T-helper 1 cell (primary cell): ENCODE measurements at places on chromosomes 13 and 19.

GRCh38 chr13:99828123-99828522, 143.4 kb downstream of the ZIC5 start:
- no peak for DNase-seq

- no peak for DNase-seq
Observed at GRCh38 chr13:113545455-113545930, 39.1 kb upstream of the TFDP1 start.

GRCh38 chr13:27495551-27495950, 45.2 kb upstream of the MTIF3 start:
- DNase-seq, result no peak

GRCh38 chr13:22862478-22862877, 318.3 kb upstream of the SGCG start:
- no peak for DNase-seq

- peak; percentile 22 for DNase-seq
Observed at GRCh38 chr13:20702915-20703779, at the start of gene IL17D. Gene IL17D (plus strand): TSS chr13:20703699. CDS start chr13:20704002, 303 bp downstream.

GRCh38 chr19:33482476-33482875, 39.1 kb downstream of the PEPD start:
- no peak for DNase-seq

- DNase-seq, result no peak
Observed at GRCh38 chr13:76646946-76647345, 239.3 kb downstream of the KCTD12 start.

DNA sequence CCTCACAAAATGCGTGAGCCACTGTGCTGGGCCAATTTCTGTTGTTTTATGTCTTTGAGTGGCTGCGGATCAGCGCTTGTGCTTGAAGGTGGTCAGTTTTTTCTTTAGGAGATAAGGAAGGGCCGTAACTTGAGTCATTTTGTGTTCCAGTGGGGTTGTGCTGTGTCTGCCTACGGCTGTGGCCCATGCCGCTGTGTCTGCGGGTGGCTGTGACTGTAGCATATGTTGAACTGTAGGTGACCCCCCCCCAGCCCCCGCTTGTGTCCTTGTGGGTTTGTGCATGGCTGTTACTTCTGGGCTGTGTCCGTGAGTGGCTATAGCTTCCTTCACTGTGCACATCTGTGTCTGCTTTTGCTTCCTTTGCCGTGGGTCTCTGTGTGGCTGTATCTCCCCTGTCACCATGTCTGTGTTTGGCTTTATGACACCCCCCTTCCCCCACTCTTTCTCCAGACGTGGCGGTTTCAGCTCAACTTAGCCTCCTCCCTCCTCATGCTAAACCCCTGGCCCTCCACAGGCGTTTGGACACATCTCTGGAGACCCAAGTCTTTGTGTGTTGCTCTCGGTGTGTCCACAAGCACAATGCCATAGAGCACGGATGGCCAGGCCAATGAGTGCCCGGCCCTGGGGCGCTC, 675 bp downstream of the PPP1R14A start:
- DNase-seq, result no peak

GRCh38 chr19:12202250-12202649, 39.4 kb downstream of the ZNF136 start:
- peak; percentile 45 for DNase-seq

DNA sequence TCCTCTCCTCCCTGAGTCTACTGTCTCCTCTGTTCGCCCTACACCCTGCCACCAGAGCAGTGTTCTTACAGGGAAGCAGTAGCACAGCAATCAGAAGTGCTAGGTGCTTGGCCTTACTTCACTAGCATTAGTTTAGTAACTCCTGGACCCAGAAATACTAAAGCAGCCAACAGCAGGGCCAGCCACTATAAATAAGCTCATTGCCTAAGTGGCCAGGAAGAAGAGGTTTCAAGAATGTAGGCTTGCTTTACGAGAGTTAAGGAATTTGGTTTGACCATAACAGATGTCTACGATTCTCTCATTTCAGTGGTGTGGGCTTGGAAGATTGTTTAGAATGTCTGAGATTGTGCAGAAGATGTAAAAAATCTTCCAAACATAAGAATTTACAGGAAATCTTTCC, 103.3 kb downstream of the ZAR1L start:
- no peak for DNase-seq
